ENCODE measurements at places on chromosomes 7 and 10.

DNA sequence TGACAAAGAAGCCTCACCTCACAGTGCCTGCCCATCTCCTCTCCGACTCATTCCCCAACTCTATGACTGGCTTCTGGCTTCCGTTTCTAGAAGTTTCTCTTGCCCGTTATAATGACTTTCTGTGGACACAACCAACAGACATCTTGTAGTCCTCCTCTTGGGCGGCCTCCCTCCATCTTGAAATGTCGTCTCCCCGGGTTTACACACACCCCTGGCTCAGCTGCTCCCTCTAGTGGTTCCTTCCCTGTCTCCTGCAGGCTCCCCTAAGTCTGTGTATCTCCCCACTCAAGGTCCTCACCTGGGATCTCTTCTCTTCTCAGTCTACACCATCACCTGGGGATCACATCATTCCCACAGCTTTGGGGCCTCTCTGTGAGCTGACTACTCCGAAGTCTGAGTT is 123.4 kb upstream of the NEBL start:
- DNase-seq = no peak

DNA sequence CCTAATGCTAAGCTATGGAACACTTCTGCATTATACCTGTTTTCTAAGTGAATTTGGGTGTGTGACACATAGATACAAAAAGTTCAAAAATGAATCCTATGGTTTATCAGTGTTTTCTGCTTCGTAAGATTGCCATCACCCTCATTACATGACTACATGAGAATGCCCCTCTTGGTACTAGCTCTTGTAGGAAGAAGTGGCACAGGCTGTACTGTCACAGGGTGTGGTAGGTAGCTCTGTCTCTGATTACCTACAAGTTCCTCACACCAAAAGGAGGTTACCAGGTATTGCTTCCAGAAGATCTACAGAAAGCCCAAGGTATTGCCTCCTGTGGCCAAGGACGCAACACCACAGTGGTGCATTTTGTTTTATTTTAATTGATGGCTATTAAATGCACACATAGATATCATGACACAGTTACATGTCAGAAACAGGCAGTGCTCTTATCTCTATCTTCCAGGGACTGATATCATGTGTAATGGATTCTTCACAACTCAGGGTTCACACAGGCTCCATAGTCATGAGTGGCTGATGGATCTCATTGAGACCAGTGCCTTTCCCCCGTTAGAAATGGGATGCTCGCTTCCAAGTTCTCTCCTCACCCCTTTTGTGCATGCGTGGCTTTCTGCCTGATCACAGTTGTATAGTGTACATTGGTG is 6.6 kb downstream of the OPTN start:
- DNase-seq = no peak

DNA sequence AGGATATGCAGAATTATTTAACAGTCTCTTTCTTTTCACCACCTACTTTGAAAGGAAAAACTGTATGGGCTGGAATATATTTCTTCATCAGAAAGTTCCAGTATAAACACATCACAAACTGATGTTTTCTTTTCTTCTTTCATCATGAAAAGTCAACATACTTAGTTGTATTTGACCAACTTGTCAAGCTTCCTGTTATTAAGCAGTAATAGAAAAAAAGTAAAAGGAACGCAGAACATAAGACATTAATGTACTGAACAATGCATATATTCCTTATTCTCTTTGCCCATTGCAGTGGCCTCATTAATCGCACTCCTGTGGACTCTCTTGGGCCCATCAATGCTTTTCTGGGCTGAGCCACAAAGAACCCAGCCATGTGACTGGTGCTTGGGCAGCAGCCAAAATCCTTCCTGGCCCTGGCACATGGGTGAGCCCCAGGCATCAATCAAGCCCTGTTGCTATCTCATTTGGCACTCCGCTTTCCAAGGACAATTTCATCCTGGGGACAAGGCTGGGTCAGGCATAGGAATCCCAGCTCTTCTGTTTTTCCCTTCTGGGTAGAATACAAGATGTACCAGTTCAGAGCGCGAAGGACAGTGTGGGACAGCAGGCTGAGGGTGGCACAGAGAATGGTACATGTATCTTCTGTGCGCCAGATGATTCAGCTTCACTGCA is 42.3 kb downstream of the RHOBTB1 start:
- DNase-seq = no peak

DNA sequence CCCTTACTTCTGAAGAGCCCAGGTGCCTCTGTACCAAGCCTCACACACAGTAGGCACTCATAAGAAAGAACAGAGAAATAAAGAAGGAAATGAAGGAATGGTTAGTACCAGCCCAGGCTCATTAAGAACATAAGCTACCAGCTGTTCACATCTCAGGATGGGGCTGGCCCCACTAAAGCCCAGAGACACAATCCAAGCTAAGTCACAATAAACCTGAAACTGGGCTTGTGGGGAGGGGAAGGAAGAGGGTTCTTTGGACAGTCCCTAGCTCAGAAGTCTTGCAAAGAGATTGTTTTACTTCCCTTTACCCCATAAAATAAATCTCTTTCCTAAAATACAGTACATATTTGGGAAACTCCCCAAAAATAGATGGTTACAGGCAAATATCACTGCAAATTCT is 24.3 kb downstream of the FBXW4 start:
- DNase-seq = no peak

- no peak for DNase-seq
Measured at GRCh38 chr7:100566018-100566531, 7.6 kb downstream of the SAP25 start.

- DNase-seq = no peak
Measured at GRCh38 chr7:35983626-35984025, 169.4 kb upstream of the EEPD1 start.

- no peak for DNase-seq
Measured at GRCh38 chr7:7569615-7570014, 2.9 kb downstream of the MIOS start.

- no peak for DNase-seq
Measured at GRCh38 chr7:33821970-33822369, 83.4 kb upstream of the BMPER start.

GRCh38 chr7:117145333-117145732 is 177.5 kb downstream of the WNT2 start:
- no peak for DNase-seq

GRCh38 chr7:47804767-47805545 is 143.3 kb downstream of the PKD1L1 start:
- no peak for DNase-seq

DNA sequence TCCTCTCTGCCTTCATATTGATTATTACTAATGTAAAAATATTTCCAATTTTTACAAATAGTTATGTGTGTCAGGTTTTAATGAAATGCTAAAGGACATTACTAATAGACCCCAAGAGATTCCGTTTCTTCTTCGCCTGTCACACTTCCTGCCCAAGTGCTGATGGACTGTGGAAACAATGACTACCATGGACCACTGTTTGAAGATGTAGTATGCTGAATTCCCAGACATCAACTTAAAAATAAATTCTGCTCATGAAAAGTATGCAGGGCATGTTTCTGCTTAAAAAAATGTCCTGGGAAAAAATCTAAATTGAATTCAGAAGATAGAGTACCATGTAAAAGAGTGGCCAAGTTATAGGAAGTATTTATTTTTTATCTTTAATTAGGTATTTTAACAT is 52.1 kb downstream of the ST7 start:
- no peak for DNase-seq

DNA sequence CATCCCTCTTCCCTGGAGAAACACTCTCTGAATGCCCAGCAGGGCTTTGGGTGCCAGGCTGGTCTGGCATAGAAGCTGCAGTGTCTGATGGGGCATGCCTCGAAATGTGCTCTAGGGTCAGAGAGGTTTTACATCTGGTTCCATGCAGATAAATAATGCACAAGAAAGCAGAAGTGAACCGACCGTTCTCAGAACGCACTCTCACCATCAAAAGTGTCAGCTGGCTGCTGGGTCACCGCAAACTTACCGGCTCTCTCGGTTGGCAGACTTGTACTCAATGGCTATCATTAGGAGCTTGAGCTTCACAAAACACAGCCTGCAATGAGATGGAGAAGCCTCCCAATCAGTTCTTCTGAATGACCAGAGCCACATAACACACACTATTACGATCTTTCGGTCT is 610.0 kb downstream of the KCNMA1 start:
- no peak for DNase-seq

- peak; percentile 64 for DNase-seq
Measured at GRCh38 chr7:75688200-75689136, 50.3 kb downstream of the HIP1 start.

GRCh38 chr7:45035893-45036292 is 35.9 kb downstream of the CCM2 start:
- DNase-seq = no peak

DNA sequence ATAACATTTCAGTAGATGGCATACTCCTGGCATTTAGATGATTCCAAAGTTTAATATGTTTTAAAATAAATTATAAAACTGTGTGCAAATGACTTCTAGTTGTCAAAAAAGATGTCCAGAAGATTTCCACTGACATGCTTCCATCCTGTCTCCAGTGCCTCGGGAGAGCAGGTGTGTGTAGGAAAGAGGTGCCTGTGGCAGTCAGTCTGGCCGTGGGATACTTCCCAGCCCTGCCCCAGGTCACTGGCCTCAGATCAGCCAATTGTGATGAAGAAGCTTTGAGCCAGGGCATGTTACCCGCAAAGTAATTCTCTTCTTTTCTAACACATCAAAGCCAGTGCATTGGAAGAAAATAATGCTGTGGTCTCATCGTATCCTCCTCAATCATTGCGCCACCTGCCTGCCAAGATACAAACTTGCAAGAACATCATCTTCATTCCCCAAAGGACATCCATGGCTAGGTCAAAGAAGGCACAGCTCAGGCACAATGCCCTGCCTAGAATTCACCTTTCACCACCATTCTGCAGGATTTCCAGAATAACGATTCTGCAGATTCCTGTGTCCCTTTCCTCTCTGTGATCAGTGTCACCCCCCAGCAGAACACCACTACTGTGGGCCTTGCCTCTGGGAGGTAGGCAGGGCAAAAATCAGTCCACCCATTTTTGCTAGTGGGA is 6.3 kb upstream of the KCNMA1 start:
- DNase-seq = no peak

DNA sequence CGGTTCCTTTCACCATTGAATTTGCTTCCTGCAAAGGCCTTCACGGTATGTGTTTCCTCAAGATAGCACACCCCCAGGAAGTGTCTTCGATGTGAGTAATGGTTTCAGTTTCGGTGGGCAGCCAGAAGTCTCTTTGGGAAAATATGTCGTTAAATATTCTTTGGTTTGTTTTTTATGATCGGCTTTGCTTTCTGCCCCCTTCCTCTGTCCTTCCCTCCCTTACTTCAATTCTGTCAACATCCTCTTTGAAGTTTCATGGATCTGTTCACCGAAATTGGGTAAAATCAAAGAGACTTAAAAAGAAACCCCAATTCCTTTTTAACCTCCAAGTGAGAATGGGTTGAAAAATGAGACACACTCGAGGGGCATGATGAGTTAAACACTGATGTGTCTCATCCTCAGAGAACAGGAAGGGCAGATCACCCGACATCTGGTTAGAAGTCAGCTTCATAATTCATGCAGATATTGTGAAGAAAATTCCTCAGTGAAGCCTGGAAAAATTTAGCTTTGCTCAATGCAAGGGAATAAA is 170.8 kb upstream of the HABP2 start:
- DNase-seq = no peak

- no peak for DNase-seq
Measured at GRCh38 chr10:22386503-22386902, 41.2 kb downstream of the SPAG6 start.

GRCh38 chr10:108789919-108790318 is 1133.4 kb downstream of the XPNPEP1 start:
- DNase-seq = no peak

- no peak for DNase-seq
Measured at GRCh38 chr10:73182568-73182967, 14.6 kb downstream of the FAM149B1 start.

- no peak for DNase-seq
Measured at GRCh38 chr7:87137271-87137670, 15.0 kb upstream of the DMTF1 start.

DNA sequence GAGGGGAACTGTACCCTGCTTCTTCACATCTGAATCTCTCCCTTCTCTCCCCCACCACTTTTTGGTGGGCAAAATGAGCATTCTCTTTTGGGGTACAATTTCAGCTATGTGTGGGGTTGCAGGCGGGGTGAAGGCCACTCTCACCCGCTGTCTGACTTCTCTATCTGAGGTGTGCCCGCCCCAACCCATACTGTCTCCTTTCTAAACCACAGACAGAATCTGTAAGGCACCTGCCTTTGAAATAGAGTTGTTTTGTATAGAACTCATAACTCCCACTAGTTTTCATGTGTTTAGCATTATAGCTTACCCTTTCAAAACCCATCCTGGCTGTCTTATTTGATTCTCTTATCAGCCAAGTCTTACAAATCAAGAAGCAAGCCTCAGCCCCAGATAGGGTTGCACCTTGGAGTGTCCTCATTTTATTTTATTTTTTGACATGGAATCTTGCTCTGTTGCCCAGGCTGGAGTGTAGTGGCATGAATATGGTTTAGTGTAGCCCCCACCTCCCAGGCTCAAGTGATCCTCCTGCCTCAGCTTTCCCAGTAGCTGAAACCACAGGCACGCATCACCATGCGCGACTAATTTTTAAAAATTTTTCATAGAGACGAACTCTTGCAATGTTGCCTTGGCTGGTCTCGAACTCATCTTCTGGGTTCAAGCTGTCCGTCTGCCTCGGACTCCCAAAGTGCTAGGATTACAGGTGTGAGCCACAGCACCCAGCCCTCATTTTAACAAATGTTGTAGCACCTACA is 11.9 kb downstream of the TSPAN14 start:
- DNase-seq = no peak

- no peak for DNase-seq
Measured at GRCh38 chr7:52525772-52526341, 509.6 kb upstream of the POM121L12 start.

GRCh38 chr7:50533866-50534265 is 31.3 kb downstream of the DDC start:
- no peak for DNase-seq

DNA sequence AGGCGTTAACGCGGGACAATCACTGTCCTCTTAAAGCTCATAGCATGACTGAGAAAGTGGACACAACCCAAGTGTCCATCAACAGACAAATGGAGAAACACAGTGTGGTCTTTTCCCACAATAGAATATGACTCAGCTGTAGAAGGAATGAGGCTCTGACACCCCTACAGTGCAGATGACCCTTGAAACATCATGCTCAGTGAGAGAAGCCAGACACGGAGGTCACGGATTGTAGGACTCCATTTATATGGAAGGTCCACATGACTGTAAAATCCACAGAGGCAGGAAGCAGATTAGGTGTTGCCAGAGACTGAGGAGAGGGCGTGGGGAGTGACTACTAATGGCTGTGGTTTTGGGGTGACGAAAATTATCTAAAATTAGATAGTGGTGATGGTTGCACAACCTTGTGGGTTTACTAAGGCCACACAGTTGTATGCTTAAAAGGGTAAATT is 6.1 kb upstream of the NCAPG2 start:
- DNase-seq = no peak

GRCh38 chr7:142557971-142558582 is 191.2 kb upstream of the PRSS1 start:
- no peak for DNase-seq

DNA sequence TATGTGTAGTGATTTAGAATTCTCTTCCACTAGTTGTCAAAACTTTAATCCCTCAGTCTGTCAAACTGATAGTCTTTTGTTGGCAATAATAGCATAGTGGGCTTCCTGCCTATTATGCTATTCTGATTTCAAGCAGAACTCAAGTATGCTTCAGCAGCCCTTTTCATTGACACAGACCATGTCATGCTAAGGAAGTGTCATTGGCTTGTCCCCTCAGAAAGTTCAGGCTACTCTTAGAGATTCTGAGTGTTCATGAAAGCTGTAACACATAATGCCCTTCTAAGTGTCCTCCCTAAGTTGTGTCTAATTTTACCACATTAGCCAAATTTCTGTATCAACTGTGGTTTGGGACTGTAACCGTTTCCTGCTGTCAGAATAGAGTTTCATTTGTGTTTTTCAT is 198.7 kb downstream of the THSD7A start:
- no peak for DNase-seq

GRCh38 chr10:22321924-22322640 is 1.2 kb downstream of the BMI1 start:
- no peak for DNase-seq
